ENCODE measurements at places on chromosomes 5 and 9.
A peak's percentile ranks its signal among the peaks of the same experiment; 100 is the strongest.

DNA sequence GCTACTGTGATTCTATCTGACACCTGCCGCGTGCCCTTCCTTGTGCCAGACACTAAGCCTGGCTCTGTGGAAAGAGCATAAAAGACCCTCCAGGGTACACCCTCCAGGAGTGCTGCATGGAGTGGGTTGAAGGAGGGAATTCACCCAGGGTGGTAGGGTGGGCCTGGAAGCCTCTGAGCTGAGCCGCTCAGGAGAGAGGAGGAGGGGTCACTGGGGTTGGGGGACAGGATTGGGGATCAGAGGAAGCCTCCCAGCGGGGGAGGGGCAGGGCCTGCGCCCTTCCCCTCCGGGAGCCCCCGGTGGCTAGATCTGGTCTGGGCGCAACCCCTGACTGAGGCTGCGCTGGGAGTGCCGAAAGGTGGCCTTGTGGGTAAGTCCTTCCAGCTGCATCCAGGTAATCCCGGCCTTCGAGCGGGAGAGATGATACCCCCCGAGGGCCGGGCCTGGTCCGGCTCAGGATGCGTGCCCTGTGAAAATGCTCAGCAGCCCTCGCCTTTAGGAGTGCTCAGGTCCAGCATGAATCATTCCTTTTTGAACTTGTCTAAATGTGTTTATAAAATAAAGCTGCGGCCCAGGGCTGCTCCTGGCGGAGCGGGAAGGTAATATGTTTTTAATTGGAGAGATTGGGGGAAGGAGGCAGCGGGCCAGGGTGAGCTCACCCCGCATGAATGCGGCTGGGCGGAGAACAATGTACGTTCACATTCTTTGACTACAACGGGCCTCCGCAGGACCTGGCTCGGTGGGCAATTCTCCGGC is 118.1 kb upstream of the SMIM23 start:
- peak; percentile 73 for DNase-seq

DNA sequence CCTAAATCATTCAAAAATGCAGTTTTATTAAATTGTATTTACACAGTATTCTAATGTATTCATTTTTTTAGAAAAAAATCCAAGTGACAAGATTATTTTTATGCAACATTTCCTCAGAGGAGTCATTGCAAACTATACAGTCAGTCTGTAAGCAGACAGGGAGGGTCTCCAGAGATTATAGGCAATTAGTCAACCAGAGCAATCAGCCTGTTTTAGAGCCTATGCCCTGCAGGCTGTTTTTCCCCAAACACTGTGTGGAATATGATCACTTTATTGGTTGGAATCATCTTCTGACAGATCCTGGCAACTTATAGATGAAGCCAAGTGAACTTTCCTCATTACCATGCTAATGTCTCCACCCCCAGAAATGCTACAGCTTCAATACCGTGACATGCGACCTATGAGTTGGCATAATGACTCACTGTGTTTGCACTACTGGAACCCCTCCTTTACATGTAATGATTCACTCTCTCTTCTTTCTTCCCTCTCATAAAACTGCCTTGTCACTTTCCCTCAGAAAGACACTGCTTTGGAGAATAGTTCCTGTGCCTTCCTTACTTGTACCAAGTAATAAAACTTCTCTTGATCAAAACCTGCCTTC is 577.7 kb upstream of the FTMT start:
- no peak for DNase-seq

GRCh38 chr5:82884821-82885471 is 192.2 kb downstream of the TMEM167A start:
- no peak for DNase-seq

GRCh38 chr9:105051897-105052296 is 123.9 kb upstream of the ABCA1 start:
- DNase-seq = no peak

- DNase-seq = no peak
Measured at GRCh38 chr5:79575996-79576395, 36.2 kb upstream of the TENT2 start.

DNA sequence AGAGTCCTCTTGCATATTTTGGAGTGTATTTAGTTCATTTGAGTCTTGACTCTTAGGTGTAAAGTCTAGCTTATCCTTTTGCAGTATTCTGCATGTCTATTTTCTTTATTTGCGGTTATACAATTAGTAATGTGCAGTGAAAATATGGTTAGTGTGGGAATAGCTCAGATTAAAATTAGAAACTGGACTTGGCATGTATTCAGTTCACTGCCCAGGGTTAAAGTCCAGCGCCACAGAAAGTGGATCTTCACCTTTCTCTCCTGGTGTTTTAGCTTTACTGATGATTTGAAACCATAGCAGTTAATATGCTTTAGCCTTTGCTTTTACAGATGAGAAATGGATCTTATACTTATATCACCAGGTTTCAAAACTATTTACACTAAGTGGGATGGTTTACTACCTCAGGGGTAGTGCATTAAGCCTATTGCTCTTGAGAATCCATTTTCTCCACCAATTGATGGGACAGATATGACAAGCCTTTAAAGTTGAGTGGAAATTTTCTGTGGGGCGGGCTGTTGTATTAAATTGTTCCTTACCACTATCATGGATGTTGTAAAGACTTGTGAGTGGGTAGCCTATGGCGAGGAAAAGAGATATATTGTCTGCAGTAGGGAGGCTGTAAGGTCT is 48.9 kb downstream of the PBX3 start:
- no peak for DNase-seq

DNA sequence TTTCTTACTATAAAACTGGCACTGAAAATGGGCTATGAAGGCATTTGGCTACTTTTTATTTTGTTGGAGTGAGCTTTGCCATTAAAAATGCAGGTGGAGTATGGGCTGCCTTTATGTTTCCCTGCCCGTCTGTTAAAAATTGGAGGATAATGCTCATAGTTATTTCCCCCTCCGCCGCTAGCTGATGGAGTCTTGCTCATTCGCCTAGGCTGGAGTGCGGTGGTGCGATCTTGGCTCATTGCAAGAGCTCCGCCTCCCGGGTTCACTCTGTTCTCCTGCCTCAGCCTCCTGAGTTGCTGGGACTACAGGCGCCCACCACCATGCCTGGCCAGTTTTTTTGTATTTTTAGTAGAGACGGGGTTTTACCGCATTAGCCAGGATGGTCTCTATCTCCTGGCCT is 8.6 kb downstream of the G3BP1 start:
- no peak for DNase-seq

GRCh38 chr5:122656160-122656559 is 118.7 kb upstream of the SNX2 start:
- no peak for DNase-seq

- DNase-seq = no peak
Measured at GRCh38 chr9:107699231-107699630, 209.7 kb upstream of the KLF4 start.

DNA sequence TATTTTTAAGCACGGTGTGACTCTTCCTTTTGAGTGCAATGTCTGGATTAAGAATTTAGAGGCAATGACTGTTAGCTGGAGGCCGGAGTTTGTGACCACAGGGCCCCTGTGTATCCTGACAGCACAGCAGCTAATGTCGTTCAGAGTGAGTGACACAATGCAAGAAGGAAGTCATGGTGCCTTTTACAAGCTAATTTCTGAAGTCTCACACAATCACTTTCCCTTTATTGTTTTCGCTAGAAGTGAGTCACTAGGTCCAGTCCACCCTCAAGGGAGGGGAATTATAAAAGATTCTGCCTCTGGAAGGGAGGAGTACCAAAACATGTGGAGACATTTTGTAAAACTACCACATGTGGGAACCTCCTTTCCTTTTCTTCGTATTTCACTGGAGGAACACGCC is 185.5 kb upstream of the FGF10 start:
- DNase-seq = no peak

GRCh38 chr9:69546265-69546664 is 125.9 kb downstream of the APBA1 start:
- DNase-seq = no peak

DNA sequence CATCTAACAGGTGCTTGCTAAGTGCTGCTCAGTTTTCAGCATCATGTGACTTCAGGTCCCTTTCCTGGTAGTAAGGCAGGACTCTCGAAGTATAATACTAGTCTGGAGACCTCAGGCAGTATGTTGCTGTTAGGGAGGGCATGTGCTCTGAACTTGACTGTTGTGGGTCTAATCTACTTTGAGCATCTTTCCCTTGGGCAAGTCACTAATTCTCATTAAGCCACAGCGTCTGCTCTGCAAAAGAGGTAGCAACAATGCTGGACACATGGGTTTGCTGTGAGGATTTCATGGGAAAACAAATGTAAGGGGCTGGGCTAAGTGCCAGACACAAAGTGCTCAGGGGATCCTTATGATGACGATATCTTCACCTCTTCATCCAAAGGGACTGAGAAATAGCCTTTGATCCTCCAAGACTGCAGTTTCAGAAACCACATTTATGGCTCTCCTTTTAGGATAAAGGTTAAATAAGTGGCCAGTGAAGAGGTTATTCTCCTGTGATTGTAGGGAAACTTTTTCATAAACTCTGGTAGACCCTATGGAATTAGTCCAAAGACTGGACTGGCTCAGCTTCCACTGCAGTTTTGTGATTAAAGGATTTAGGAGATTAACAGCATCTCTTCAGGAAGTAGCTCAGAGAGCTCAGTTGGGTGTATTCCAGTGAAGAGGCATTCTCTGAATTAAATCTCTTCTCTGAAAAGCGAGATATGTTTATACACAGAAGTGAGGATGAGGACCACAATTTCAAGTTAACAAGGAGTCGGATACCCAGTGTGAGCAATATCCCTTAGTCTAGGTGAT is 216.6 kb downstream of the SGCD start:
- DNase-seq = no peak

GRCh38 chr9:117545846-117546245 is 131.0 kb upstream of the ASTN2 start:
- no peak for DNase-seq

DNA sequence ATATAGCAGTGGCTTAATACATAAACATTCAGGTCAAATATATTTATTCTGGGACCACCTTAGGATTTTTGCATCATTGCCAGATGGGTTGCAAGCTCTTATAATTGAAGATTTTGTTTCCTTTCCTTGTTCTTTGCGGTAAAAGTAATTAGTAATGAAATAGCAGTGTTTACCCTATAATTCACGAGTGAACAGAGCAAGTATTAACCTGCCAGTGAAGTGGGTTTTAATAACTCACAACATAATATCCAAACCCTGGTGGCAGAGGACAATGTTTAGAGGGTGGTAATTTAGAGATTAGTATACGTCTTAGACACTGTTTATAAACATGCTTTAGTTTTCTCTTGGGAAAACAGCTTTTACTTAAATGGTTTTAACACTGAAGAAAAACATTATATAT is 11.8 kb downstream of the ARL14EPL start:
- DNase-seq = no peak

DNA sequence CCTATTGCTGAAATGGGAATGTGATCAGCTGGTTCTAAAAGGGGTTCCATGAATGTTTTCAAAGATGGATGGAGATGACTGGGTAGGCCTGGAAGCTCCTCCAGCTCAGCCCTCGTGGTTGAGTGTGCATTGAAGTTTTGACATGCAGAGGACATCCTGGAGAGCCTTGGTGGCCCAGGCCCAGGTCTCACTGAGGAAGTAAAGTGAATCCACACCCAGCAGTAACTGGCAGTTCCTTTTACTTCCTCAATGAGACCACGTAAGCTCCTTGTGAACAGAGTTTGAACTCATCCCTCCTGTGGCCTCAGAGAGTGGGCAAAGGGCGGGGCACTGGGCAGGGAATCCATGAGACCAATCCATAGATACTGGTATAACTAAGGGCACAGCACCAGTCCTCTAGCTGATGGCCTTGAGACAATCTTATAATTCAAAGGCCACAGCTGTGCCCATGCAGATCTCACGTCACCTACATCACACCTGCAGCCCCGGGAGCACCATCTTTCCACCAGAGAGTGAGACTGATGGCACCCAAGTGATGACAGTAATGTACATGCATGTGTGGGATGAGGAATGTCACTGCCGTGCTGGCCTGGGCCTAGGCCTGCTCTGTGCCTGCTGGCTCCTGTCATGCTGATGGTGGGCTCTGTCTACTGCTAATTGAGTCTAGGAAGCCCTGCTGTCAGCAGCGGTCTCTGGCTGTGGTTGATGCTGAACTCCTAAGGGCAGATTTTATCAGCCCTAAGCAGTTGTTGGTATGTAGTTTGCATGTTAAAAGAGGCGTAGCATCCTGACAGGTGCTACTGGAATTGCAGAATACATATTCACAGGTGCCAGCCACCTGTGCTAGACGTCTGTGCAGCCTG is 257.8 kb downstream of the FSTL4 start:
- DNase-seq = no peak

DNA sequence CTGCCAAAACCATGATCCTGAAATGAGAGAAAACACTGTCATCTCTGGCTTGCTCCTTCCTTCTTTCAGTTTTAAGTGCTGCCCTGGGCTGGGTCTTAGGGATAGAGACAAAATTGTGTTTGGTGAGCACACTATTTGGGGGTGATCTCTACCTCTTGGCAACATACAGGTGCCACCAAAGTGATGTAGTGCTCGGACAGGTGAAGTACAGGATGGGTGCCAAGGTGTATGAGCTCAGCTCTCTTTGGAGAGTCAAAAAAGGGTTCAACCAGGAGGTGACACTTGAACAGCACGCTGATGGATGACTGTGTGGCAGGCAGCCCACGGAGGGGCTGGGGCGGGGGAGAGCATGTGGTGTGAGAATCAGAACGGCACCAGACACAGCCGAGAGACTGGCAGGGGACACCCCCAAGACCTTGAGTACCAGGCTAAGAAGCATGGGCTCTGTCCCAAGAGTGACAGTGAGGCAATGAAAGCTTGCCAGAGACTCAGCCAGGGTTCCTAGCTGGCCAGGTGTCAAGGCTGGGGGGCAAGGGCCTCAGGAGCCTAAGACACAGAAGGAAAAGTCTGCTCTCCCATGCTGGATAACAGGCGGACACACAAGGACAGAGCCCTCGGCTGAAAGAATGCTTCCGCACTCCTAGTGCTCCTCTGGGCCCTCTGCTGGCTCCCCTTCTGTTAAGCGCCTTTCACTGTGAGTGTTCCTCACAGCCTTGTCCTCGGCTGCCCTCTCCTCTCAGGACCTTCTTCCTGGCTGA is 2.5 kb downstream of the NHP2 start:
- DNase-seq = no peak

DNA sequence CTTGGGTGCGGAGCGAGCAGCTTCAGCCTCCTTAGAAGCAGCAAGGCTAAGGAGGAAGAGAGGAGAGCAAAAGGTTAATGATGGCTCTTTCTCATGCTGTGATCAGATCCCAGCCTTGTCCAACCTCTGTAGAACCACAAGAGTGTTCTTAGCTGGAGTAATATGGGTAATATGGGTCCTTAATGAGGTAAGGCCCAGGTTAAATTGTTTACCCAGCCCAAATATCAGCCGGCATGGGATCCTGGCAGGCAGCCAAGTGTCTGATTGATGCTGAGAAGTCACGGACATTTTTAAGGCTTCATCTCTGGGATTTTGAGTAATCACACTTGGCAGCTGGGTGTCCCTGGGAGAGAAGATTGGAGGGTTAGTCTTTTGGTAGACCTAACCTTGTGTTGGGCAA is 32.3 kb downstream of the GLRA1 start:
- DNase-seq = no peak

GRCh38 chr5:178246624-178247279 is 14.2 kb upstream of the PHYKPL start:
- DNase-seq = no peak

Measured in trophoblast cell (in vitro differentiated cells and primary cell).